Posterior vena cava (tissue), 2 donors: ENCODE measurements at places on chromosomes 2 and 18.

DNA sequence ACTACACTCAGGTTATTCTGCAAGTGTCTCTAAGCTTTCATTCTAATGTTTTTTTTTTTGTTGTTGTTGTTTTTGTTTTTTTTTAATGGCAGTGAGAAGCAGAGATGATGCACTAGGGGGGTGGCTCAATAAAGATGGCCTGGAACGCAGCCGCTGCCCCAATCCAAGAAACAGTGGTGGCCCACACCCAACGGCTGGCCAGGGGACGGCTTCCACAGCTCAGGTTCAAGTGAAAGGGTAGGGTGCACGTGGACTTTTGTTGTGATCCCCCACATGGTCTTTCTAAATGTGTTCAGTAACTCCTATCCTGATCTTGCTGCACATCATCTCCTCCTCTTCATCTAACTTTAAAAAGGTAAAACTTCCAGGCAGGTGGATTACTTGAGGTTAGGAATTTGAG is 190.1 kb downstream of the NDUFA10 start:
- no peak for DNase-seq

- DNase-seq, result no peak
These were observed 22.3 kb downstream of the KRTCAP3 start for GRCh38 chr2:27464443-27464842.

GRCh38 chr18:35390951-35391700 is 14.0 kb upstream of the ZNF396 start:
- no peak for DNase-seq

GRCh38 chr2:67524213-67524612 is 127.1 kb downstream of the ETAA1 start:
- DNase-seq, result no peak

GRCh38 chr2:70613521-70613920 is 59.9 kb upstream of the TGFA start:
- DNase-seq, result no peak

GRCh38 chr18:64202863-64203262 is 54.0 kb upstream of the LINC00305 start:
- no peak for DNase-seq

DNA sequence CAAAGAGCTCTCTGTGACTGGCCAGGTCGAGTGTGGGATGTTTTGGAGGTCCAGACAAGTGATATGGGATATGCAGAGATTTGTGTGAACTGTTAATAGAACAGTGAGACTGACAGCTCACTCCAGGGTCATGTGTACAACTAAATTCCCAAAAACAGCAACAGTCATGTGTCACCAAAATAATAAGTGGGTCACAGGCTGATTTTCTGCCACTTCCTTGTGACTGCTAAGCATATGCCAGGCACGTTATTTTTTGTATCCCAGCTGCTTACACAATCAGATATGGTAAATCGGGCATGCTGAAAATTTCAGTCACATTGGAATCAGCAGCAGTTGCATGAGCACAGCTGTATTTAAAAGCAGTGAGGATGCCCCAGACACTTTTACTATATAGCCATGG is 198.7 kb downstream of the PTGR3 start:
- no peak for DNase-seq

DNA sequence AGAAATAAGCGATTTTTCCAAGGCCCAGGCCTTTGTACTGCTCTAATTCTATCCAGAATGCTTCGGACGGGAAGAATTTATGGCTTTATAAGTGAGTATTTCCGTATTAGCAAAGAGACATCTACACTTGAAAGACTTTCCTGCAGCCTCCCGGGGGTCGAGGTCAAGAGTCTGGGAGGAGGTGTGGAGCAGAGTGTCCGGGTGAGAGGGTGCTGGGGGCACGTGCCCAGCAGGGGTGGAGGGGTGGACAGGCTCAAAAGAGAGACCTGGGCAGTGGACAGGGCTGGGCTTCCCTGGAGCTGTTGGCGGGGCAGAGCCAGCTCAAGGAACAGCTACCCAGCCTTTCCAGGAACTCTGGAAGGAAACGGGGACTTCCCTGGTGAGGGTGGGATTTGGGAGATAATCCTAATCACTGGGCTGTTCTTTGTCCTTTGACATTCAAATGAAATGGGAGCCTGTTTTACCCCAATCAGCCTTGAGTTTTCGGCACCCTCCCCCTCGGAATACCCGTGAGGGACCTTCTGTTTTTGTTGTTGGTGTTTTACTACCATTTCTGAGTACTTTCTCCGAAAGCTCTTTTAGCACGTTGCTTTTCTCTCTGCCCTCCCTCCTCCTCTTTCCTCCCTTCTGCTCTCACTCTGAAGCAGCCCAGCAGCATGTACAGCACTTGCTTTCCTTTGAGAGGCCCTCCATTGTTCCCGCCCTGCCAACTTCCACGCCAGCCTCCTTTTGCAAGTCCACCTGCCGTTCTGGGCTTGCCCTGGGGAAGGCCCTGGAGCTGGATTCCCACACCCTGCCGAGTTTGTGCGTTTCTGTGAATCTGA is 164.7 kb downstream of the AGAP1 start:
- DNase-seq, result no peak

- DNase-seq, result peak; percentile 90
These were observed 499 bp downstream of the COBLL1 start for GRCh38 chr2:164840930-164841718.

- DNase-seq, result no peak
These were observed 149.7 kb upstream of the CAPN13 start for GRCh38 chr2:30956995-30957394.

DNA sequence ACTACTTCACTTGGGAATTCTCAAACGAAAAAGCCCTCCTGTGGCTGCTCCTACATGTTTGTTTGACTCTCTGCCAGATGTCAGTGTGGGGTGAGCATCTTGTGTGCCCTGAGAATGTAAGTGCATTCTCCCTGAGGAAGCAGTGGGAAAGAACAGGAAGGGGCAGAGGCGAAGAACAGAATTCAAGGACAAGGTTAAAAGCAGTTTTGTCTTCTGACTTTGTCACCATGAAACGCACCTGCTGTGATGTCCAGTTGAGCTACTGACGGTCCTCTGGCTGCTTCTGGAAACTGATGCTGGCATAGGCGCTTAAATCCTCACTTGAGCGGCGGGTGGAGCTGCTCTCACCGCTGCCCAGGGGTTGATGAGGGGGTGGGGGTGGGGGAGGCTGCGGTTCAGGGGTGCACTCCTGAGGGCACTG is 4.9 kb downstream of the IRS1 start:
- no peak for DNase-seq

DNA sequence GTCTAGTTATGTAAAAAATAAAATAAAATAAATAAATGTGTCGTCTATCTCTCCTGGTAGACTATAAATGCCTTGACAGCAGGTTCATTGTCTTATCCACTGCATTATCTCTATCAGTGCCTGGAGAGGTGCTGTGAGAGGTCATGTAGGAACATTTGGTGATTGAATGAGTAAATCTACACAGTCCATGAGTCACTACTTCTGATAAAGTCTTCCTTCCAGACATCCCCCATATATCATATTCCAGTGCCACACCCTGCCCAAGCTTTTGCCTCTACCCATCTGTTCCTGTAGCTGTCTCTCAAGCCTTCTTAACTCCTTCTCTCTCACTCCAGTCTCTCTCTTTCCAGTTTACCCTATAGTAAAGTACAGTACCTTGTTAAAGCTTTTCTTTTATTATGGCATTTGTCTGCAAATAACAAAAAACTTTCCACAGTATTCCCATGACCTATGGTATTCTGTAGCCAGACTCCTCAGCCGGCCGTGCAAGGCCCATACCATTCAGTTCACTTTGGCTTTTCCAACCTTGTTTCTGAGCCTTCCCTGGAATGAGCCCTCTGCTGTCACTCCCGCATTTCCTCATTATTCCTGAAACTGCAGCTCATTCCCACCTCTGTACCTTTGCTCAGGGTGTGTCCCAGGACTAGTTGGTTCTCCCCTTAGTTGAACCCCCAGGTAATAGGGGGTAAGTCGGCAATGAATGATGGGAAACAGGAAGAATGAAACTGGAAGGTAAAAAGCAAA is 37.5 kb downstream of the ANXA4 start:
- DNase-seq, result no peak

GRCh38 chr2:137115081-137115794 is 349.9 kb downstream of the THSD7B start:
- no peak for DNase-seq

DNA sequence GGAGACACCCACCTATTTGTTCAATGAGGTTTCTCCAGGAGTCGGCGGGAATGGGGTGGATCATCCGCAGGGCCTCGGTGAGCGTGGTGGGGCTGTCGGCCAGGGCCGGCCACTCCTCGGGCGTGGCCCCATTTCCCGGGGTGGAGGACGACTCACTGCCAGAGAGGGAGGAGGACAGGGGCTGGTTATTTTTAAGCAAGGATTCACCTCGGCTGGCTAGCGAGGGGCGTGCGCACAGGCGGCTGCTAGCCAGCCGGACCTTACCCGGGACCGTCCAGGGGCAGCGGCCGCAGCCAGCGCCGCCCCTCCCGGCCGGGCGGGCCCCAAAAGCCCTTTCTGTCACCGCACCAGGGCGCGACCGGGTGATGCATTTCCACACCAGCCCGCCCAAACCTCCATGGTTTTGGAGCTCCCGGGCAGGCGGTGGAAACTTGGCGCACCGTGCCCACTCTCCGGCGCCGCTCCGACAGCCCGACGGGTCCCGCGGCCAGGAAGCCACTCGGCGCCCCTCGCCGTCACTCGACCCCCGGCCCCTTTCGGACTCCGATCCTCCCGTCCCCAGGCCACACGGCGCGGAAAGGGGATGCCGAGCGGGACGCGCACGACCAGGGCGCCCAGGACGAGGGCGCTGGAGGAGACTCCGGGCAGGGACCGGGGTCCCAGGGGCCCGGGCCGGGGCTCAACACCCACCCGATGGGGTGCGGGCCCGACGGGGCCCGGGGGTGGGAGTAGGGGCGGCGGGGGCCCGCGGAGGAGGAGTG is 57.1 kb downstream of the SNORC start:
- no peak for DNase-seq

- no peak for DNase-seq
These were observed 18.5 kb upstream of the DTNA start for GRCh38 chr18:34691614-34692013.

DNA sequence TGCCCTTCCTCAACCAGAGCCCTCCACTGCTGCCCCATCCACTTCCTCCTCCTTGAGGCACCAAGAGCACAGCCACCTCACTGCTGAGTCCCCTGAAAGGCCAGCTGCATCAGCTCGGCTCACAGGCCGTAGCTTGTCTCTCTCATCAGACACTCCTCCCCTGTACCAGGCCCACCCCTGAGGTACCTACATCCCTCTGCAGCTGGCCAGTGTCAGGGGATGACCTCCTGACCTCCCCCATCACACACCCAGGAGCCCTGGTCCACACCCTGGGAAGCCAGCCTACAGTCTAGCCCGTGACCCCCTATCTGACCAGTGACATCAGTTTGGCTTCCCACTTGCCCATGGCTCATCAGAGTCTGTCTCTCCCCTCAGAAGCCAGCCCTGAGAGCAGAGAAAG is 205.6 kb downstream of the TNS1 start:
- DNase-seq, result peak; percentile 72

DNA sequence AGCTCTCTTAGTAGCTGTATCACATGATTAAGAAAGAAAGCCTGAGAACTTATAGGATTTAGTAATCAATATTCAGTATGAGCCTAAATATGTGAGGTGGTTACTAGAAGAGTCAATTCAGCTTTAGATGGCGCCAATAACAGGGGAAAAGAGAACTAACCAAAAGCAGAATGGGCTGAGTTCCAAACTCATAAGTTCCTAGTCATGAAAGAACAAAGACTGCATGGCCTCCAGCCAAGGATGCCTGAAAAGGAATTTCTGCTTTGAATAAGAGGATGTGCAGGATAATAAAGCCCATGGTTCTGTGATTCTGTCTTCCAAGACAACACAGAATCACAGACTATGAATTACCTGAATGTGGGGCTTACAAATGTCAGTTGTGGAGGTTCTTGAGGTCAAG is 196.5 kb downstream of the SATB2 start:
- no peak for DNase-seq

- no peak for DNase-seq
These were observed 5.0 kb upstream of the SP100 start for GRCh38 chr2:230410861-230411569.

DNA sequence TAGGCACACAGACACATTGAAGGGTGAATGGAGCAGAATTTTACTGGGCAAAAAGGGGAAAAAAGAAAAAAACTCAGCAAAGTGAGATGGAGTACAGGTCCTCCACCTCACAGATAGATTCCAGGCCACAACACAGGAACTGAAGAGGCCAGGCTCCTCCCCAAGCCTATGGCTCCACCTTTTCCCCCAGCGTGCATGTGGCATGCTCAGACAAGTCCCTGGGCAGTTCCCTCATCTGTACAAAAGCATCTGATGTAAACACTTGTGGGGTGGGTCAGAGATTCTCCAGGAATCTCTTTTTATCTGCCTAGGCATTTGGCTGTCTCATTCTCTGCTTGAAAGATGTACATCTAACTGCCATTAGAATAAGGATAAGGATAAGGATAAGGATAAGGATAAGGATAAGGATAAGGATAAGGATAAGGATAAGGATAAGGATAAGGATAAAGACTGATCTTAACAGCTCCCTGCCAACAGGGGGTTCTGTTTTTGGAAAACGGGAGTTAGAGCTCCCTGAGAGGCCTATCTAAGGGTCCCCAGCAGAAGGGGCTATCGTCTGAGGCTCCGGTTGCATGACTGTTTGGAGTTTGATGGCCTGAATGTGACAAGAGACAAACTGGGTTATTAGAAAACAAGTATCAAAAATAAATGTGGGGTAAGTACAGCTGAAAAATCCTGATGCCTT is 17.2 kb upstream of the ASXL3 start:
- DNase-seq, result no peak

GRCh38 chr2:201182650-201183364 is at the start of gene CASP10:
Gene CASP10, plus strand, starts transcription at chr2:201183141. Its CDS starts 2,637 bp downstream, at chr2:201185778.
- DNase-seq, result no peak
